ENCODE measurements at places on chromosomes 12 and 14.

GRCh38 chr12:53461059-53461458 lies 9.2 kb downstream of the PCBP2 start:
- DNase-seq, result no peak

GRCh38 chr14:105532735-105533141 lies 6.4 kb downstream of the TMEM121 start:
- DNase-seq, result peak; percentile 74

DNA sequence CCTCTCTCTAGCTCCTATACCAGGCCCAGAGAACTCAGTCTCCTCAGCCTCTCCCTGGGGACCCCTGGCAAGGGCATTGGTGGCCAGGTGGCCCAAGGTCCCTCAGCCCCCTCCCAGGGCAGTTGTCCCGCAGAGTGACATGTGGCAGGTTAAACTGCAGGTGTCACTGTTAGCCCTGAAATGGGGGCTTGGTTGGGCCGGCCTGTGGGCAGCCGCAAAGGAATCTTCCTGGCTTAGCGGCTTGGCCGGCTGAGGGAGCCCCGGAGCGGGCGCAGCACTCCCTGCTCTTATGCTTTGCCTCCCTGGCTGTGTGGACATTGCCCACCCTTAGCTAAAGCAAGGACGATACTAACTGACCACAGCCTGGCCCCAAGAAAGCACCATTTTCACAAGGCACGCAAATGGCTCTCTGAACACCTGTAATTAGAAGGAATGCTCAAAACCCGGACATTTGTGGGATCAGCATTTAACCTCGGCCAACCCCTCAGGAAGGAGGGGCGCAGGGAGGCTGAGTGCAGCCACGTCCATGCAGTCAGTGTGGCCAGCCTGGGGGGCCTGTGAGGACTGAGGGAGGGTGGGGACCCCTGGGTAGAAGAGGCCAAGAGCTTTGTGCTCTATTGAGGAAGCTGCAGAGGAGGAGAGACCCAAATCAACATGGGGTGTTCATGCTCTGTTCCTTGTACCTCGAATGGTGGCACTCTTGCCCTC lies 82.2 kb downstream of the PAPOLA start:
- DNase-seq, result peak; percentile 78

DNA sequence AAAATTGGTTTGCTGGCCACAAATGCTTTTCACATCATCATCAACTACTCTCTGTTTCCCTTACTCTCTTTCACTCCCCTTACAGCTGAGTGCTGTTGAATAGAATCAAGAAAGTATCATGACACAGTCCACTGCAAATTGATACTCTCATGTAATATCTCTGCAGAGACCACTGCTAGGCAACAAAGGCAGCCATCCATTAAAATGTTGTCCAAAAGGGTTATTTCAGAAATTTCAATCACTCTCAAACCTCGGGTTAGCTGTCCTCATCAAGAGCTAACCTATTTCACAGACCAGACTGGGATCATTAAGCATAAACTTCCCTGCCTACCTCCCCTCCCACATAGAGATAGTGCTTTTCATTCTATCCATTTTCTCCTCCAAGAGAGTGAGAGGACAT lies 186.7 kb downstream of the PLCZ1 start:
- DNase-seq, result no peak

- DNase-seq, result no peak
These were observed 513 bp downstream of the BCAT1 start for GRCh38 chr12:24948420-24948756.

- DNase-seq, result no peak
These were observed 11.6 kb downstream of the DTD2 start for GRCh38 chr14:31445703-31446102.

DNA sequence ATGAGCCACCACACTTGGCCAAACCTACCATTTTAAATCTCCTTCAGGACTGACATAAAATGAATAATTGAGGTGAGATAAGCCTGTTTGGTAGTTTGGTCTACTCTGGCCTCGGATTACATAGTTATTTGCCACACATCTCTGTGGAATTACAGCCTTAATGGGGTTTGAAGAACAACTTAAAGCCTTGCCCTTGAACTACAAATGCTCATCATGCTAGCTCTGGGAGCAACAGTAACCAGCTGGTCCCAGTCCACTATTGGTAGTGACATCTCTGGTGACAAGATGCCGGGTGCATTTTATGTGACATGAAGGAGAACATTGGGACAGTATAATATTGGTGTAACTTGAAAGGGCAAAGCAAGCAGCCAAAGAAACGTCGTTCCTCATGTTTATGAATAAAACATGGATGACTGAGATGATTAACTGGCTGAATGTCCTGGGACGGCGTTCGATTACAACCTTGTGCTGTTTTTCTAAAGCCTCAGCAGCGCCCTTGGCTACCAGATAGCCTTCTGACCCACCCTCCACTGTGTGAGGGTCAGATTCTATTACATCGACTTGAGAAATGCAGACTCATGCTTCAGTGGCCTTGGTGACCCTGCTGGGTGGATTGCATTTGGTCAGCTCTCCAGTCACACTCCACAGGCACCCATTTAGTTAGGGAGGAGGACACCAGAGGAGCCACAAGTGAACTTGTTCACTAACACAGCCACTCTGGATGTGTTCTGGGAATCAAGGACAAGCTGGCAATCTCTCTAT lies 41.5 kb downstream of the BEST3 start:
- DNase-seq, result no peak

GRCh38 chr14:104979758-104980610 lies 1.8 kb upstream of the AHNAK2 start:
- peak; percentile 87 for DNase-seq

DNA sequence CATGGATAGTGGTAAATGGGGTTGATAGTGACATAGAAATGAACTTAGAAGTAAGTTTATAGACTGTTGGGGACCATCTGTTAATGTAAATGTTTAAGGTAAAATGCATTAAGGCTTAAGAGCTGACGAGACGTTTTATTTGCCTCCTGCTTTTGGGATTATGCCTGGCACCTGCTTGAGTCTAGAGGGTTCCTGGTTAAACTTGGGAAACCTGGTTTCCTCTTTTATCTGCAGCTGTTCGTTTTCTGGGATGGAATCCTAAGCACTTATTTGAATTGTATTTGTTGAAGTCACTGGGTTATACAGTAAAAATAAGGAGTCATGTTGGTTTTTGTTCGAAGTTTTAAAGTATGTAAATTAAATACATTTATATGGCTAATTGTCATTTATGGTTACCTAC lies 914.7 kb downstream of the NRXN3 start:
- no peak for DNase-seq

GRCh38 chr12:13702381-13702780 lies 279.0 kb downstream of the GRIN2B start:
- DNase-seq, result no peak

DNA sequence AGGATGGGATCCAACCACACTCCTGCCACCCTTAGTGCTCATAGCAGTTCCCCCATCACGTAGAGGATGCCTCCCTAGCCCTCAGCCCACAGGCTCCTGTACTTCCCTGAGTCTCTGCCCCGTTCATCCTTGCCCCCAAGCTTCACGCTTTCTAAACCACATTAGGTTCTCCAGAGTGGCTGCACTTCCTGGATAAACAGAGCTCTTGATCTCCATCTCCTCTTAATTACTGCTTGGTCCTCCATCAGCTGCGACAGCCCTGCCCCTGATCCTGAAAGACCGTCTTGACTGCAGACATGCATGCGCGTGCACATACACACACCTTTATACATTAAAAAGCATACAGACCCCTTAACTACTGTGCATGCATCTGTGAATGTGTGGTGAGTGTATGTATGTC lies 530.0 kb downstream of the BCL11B start:
- DNase-seq, result no peak

GRCh38 chr14:106619606-106620005 lies 1093.2 kb downstream of the TMEM121 start:
- DNase-seq, result no peak

- DNase-seq, result no peak
These were observed 216.7 kb downstream of the GRIN2B start for GRCh38 chr12:13764748-13765147.

DNA sequence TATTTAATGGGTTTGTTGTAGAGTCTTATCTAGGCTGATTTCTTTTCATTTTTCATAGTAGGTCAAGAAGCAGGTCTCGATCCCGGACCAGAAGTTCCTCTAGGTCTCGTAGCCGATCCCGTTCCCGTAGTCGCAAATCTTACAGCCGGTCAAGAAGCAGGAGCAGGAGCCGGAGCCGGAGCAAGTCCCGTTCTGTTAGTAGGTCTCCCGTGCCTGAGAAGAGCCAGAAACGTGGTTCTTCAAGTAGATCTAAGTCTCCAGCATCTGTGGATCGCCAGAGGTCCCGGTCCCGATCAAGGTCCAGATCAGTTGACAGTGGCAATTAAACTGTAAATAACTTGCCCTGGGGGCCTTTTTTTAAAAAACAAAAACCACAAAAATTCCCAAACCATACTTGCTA lies 4.2 kb downstream of the SRSF5 start:
- no peak for DNase-seq

DNA sequence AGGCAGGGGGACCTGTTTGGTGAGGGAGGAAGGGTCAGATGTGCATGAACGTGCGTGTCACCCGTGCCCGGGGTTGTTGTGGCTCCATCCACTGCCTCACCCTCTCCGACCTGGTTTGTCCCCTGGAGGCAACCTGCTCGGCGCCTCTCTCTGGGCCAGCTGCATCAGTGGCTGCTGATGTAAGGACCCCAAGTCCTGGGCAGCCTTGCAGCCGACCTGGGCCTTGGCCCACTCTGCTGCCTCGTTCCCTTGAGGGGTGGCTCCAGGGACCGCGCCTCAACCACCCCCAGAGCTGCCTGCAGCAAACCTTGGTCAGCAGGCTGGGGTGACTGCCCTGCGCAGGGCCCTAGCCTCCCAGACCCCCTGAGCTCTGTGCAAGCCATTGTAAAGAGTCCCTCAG lies 351.7 kb downstream of the TMEM121 start:
- no peak for DNase-seq

GRCh38 chr12:53123578-53124351 lies 20.5 kb downstream of the SOAT2 start:
- no peak for DNase-seq

- peak; percentile 26 for DNase-seq
These were observed 50.9 kb downstream of the MVK start for GRCh38 chr12:109624467-109624866.

GRCh38 chr14:32534145-32534544 lies 205.0 kb downstream of the AKAP6 start:
- no peak for DNase-seq

- no peak for DNase-seq
These were observed 450 bp downstream of the SINHCAF start for GRCh38 chr12:31325524-31325875.

- DNase-seq, result no peak
These were observed 1.2 kb upstream of the NEMP1 start for GRCh38 chr12:57079821-57080220.
